HL-60 (cell line): ENCODE measurements at places on chromosomes 4 and X.

GRCh38 chr4:11014199-11014598, 329.6 kb upstream of the CLNK start:
- no peak for DNase-seq

DNA sequence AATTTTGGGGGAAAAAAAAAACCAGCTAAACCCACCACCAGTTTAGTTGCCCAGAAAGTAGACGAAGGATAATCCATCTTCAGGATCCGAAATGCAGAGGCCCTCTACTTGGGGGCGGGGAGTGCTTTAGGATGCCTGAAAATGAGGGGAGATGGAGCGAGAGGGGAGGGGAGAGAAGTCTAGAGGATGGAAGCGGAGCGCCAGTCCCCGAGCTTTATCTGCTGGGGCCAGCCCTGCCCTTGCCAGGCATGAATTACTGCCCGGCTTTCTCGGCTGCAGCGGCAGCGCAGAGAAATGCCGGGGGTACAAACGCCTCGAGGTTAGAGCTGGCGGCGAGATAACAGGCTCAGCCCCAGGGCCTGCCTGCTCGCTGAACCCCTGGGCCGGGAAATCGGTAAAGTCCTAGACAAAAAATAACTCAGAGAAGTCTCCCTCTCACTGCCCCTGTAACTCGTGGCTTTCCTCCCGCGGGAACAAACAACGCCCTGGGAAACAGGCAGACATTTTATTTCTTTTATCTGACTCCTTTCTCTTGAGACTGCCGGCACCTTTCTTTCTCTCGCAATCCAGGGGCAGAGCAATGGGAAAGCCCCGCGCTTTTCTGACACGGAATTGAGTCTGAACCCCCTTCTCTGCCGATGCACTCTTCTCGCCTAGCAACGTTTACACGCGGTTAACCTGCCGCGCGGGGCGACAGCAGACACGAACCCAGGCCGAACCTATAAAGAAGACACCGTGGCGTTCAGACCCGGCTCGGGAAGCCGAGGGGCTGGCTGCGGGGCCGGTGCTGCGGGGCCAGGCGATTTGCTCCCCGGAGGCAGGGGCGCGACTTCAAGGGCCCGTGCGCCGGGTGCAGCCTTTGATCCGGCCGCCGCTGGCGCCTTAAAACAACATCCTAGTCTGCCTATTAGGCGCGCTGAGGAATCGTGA, 3.1 kb upstream of the MSX1 start:
- DNase-seq = no peak

DNA sequence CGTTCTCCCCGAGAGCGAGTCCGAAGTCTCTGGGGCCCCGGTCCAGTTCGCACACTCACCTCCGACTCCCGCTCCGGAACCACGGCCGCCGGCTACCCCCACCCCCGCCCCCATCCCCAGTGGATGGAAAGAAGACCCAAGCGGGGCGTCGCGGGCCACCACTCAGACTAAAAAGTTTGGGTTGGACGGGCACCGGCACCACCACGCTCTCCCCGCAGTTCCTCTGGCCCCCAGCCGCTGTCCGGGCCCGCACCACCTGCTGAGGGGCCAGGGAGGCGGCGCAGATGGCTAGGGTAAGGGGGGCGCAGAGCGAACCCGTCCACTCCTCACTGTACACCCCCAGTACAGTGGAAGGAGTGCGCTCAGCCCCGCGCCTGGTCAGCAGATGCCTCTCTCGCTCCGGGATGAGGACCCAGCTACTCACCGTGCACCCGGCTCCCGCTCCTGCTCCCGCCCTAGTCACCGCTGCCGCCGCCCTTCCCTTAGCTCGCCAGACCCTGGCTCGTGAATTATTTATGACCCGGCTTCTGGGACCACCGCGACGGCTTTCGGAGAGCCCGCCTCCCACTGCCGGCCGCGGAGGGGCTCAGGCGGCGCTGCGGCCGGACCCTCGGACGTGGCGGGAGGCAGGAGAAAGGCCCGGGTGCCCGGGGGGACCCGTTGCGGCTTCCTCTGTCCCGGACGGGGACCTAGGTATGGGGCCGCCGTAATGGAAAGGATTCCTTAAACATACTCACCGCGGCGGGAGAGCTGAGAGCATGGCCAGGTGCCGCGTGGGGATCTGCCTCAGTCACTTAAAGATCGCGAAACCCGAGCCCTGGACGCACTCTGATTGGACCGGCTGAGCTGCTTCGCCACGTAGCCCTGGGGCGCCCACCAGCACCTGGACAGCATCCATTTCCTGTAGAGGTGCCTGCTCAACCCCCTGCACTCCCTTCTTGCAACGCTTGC, at the start of gene PROM1:
PROM1 (minus strand) TSS at position 783 of the 951 bp plus-strand sequence. CDS start 8,117 bp downstream, outside the sequence.
- no peak for DNase-seq

GRCh38 chrX:134803551-134804183, 145.4 kb upstream of the PLAC1 start:
- peak; percentile 15 for DNase-seq

- no peak for DNase-seq
Observed at GRCh38 chr4:41028392-41029076, 185.8 kb downstream of the APBB2 start.

DNA sequence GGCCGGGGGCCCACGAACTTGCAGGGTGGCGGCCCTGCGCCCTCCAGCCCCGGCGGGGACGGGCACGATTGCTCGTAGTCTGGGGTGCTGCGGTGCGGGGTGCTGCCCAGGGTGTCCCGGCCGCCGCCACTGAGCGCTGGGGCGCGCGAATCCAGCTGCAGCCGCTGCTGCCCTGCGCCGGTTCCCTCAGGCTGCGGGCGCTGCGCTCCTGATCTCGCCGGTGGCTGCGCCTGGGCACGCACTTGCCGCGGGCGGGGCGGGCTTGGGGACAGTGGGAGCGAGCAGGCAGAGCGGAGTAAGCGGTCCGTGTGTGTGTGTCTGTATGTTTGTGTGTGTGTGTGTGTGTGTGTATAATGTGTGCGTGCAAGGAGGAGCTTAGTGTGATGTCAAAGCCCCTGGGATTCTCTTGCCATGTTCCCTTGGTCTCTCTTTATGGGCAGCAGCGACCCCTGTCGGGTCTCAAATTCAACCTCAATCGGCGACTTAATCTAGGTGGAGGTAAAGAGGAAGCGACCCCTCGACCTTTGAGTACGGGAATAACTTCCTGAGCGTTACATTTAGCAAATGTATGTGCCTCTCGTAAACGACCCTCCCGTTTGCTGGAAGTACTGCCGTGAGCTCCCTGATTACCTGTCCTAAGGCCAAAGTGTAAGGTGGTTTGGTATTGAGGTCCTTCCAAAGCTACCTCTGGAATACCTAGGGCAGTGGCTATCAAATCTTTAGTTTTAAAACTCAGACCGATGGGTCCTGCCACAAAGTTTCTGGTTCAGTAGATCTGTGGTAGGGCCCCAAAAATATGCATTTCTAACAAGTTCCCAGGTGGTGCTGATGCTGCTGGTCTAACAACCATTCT, at the start of gene RNF150:
RNF150 (minus strand) TSS at position 324 of the 853 bp plus-strand sequence.
- peak; percentile 51 for DNase-seq

GRCh38 chrX:13755254-13755653, 20.7 kb downstream of the OFD1 start:
- DNase-seq = peak; percentile 42

GRCh38 chrX:134459683-134460004, 321 bp upstream of the HPRT1 start:
- no peak for DNase-seq

GRCh38 chr4:80184053-80184824, 13.1 kb upstream of the PRDM8 start:
- DNase-seq = peak; percentile 78

- no peak for DNase-seq
Observed at GRCh38 chr4:128560754-128561495, 248.6 kb upstream of the JADE1 start.

DNA sequence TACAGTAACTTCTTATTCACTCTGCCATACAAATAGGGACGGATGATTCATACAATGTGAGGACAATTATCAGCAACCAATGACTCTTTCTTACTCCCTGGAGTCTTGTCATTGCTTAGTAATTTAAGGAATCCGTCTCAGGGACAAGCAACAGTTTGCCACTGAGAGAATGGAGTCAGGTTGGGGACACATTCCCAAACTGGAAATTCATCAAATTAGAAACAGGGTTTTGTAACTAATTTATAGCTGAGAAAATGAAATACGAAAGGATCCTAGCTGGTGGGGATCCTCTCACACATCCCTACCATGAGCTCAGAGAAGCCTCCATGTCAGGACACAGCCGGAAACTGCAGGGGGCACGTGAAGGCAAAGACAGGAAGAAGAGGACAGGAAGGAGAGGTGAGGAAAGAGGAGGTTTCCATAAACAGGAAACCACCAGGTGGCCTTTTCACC, 50.4 kb upstream of the KDR start:
- DNase-seq = no peak

GRCh38 chr4:98574816-98575215, 83.6 kb downstream of the TSPAN5 start:
- no peak for DNase-seq
